ENCODE measurements at places on chromosomes 7 and 10.

- no peak for DNase-seq
Observed at GRCh38 chr7:155456738-155457543, 988 bp upstream of the EN2 start.

GRCh38 chr7:94779861-94780260 is 123.9 kb upstream of the SGCE start:
- DNase-seq = no peak

- DNase-seq = peak; percentile 11
Observed at GRCh38 chr7:23020742-23021401, 6.9 kb upstream of the HYCC1 start.

- peak; percentile 56 for DNase-seq
Observed at GRCh38 chr7:142632271-142633134, 116.8 kb upstream of the PRSS1 start.

GRCh38 chr7:50531401-50531911 is 33.7 kb downstream of the DDC start:
- DNase-seq = no peak

DNA sequence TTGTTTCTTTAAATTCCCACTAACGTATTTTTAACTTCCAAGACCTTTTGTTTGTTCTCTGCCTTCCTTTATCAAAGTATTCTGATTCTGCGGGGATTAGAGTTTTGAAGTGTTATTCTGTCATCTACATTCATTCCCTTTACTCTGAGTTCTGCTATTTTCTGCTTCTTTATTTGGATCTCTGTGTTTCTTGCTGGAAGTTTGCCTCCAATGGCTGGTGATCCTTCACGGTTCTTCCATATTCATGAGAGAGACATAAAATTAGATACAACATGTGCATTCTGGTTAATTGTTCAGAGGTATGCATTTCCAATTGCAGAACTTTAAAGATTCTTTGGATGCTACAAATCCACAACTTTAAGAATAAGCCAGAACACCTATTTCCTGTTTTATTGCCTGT is 244.7 kb upstream of the ADARB2 start:
- no peak for DNase-seq

- DNase-seq = no peak
Observed at GRCh38 chr7:136741941-136742340, 126.5 kb upstream of the CHRM2 start.

DNA sequence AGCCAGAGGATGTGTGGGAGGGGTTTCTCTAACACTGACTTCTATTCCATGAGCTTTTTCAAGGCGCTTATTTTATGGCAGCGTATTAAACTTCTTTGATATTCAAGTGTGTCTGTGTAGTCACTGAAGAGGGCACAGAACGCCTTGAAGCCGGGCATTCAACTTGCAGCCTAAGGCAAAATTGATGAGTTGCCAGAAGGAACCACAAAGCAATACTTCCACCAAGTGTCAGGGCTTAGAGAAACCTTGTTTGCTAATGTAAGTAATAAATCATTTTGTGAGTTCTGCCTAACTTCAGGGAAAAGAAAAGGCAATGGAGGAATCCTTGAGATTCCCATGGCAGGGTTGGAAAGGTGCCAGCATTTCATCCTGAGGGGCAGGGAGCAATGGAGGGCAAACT is 163.8 kb downstream of the LCOR start:
- no peak for DNase-seq

DNA sequence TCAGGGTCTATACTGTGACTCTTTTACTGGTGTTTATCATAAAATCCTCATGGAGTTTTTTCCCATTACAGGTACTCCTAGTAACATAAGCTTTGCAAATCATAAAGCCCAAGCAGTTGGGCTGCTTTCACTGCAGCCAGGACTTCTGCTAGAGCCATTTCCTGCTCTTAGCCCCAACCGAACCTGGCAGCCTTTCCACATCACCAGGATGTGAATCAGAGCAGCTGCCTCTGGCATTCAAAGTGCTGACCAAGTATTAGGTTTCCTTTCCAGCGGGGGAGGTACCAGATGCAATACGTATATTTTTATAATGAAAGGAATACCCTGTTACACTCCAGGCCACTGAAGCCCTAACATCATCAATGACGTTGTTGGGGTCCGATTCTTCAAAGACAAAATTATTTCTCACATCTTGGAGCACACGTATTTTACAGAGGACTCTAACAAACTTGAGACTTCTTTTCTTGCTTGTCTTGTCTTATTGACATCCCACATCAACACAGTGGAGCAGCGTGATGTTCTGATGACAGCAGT is 3.6 kb upstream of the HTR5A start:
- DNase-seq = no peak

DNA sequence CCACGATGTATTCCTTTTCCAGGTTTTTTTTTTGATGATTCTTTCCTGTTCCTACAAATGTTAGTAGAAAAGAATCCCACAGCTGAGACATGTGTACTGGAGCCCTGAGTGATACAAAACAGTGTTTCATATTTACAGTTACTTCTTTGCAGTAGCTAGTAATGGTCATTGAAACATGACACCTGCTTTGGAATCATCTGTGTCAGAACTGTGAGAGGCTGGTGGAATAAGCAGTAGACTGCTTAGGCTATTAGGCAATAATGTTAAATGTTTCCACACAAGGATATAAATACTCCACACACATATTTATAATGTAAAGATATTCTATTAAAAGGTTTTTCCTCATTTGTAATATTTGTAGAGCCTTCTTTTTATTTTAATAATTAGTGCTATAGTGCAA is 394.0 kb downstream of the THSD7A start:
- no peak for DNase-seq

DNA sequence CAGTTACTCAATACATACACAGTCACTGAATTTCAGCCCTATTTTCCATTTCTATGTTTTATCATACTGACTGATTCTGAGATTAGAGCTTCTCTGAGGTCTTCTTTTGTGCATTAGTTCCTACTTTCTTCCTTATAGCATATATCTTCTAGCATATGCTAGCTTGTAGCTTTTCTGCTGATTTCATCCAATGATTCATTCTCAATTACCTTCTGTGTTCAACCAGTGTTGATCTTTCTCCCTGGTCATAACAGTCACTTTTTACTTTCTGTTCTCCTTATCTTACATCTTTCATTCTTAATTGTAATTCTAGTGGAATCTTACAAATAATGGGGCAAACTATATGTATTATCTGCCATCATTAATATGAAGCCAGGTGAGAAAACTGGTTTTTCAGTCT is 159.5 kb upstream of the HGF start:
- DNase-seq = no peak

DNA sequence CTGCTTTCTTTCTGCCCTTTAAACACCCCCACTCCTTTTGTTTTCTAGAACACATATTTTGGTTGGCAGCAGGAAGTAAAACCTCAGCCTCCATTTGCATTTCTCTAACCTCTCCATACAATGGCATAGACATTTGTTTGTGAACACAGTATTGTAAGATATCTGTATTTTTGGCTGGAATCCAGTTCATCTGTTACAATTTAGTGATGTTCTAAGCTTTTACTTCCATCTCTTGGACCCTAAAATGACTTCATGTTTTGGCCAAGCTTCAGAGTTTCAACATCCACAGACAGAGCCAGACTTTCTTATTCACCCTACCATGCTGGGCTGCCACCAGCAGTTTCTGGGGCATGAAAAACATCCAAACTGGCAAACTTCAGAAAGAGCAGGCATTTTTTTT is 21.1 kb upstream of the AUTS2 start:
- no peak for DNase-seq

DNA sequence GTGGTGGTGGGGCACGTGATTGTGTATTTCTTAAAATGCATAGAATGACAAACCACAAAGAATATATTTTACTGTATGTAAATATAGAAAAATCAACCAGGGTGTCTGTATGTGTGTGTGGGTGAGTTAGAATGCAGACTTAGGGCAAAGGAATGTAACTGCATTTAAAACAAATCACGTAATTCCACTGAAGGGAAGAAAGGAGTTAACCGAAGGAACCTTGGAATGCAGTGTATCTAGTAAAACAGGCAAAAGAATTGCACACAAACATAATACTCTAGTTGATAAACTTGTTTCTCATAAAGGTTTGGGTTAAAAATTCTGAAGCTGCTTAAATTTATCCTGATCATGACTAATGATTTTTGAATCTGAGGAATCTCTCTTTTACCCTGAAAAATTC is 134.9 kb downstream of the ADRA2A start:
- no peak for DNase-seq

- no peak for DNase-seq
Observed at GRCh38 chr7:143360788-143361551, 1.5 kb downstream of the FAM131B start.

DNA sequence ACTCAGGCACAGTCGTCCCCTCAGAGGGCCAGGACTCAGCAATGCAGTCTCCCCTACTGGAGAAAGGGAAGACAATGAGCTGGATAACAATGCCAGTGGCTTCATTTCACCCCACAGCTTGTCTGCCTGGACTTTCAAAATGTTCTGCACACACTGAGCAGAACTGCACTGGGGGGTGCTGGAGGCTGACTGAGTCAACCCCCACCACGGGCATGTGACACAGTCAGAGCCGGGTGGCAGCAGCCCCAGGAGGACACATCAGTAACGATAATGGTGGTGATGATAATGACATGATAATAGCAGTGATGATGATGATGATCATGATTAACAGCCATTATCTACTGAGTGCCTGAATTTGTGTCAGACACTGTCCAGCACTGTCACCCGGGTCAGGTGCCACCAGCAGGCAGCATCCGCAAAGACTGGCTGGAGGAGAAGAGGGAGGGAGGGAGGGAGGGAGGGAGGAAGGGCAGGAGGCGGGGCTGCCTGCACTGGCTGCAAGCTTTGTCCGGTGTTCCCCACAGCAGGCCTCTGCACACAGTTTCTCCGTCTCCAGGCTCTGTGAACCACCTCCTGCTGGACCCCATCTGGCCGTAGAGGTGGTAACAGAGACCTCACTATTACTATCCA is 67.4 kb downstream of the PLXNA4 start:
- DNase-seq = no peak

DNA sequence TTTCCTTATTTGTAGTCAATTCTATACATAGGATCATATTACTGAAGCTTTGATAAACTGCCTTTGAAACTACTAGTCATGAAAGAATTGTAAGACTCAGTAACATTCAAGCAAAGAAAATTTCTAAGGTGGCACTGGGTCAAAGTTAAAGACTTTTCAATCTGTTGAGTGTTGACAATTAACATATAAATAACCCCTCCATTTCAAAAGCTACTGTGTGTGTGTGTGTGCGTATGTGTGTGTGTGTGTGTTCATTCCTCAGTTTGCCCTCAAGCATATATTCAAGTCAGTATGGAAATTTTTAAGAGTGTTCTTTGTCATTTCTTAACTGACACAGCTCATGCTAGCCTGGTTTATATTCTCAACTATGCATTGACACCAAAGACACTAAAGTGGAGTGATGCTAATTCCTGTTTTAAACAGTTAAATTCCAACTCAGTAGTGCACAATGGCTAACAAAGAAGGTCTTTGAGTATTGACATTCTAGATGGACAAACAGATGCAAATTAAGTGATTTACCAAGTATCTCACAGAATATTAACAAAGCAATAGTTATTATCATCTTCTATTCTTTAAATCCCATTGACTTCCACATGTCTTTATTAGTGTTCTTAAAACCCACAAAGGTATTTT is 314.8 kb upstream of the GRM3 start:
- DNase-seq = no peak

GRCh38 chr10:131271195-131271880 is 40.2 kb downstream of the TCERG1L start:
- no peak for DNase-seq

DNA sequence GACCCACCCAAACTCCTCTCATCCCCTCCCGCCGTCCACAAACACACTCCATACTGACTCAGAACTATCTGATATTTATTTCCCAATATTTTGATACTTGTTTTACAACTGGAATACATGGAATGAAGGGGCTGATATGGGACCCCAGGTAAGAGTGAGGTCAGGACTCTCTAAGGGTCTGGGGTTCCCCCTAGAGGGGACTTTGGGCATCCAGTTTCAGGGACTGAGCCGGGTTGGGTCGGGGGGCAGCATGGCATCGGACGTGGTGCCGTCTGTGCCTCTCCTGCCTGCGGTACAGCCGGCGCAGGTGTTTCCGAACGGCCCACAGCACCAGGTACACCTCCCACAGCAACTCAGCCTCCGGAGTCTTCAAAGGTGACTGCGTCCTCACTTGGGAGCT is 7.5 kb downstream of the SPACDR start:
- DNase-seq = no peak

DNA sequence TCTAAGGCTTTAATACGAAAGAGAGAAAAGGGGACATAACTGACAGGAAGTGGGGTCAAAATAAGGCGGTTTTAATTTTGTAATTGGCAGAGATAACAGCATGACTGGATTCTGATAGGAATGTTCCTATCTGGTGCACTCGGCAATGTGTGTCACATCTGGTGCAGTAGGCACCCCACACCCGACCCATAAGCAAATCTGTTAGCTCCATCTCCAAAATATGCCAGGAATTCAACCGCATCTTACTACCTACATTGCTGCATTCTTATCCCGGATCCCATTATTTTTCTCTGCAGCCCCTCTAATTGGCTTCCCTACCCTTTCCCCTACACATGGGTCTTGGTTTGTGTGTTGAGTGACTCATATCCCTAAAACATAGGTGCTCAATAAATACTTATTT is 19.1 kb upstream of the GALNT11 start:
- DNase-seq = no peak

- DNase-seq = peak; percentile 29
Observed at GRCh38 chr10:50552771-50553535, 70.8 kb downstream of the SGMS1 start.

GRCh38 chr7:155252444-155252887 is 45.2 kb upstream of the INSIG1 start:
- no peak for DNase-seq

- no peak for DNase-seq
Observed at GRCh38 chr7:89232-90019, 102.9 kb upstream of the FAM20C start.

GRCh38 chr10:45008524-45009161 is 7.9 kb downstream of the ZNF22 start:
- peak; percentile 79 for DNase-seq

GRCh38 chr7:69228212-69228811 is 370.0 kb upstream of the AUTS2 start:
- DNase-seq = no peak

GRCh38 chr7:6546498-6547251 is 4.6 kb downstream of the GRID2IP start:
- no peak for DNase-seq

GRCh38 chr7:135206941-135207391 is 4.4 kb downstream of the WDR91 start:
- no peak for DNase-seq
